ENCODE measurements at places on chromosomes 7 and 10. TPM values are rescaled to one million over a fixed set of nuclear protein-coding genes. Genes with fewer than 3 reads are reported as not detected.
A peak's percentile ranks its signal among the peaks of the same experiment; 100 is the strongest.

The NPSR1 gene
- not detected for polyA plus RNA-seq

The MAP3K8 gene
- 6.3 TPM for polyA plus RNA-seq

GRCh38 chr10:3852147-3852904 lies 67.3 kb upstream of the KLF6 start:
- DNase-seq, result peak; percentile 67

DNA sequence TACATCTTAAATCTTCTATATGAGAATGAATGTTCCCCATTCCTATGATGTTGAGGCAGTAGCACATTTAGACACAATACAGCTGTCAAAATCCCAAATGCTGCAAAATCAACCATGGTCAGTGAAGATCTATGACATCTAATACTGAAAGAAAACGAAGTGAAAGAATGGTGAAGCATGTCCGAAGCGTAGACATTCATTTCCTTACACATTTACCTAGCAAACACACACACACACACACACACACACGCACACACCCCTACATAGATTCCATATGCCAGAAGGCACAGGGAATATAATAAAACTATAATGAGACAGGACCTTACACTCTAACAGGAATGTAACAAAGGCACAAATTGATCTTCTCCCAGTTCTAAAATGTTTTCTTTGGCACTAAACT lies 32.5 kb downstream of the CCDC6 start:
- no peak for DNase-seq

GRCh38 chr7:71135663-71136062 lies 3.7 kb downstream of the GALNT17 start:
- DNase-seq, result no peak

DNA sequence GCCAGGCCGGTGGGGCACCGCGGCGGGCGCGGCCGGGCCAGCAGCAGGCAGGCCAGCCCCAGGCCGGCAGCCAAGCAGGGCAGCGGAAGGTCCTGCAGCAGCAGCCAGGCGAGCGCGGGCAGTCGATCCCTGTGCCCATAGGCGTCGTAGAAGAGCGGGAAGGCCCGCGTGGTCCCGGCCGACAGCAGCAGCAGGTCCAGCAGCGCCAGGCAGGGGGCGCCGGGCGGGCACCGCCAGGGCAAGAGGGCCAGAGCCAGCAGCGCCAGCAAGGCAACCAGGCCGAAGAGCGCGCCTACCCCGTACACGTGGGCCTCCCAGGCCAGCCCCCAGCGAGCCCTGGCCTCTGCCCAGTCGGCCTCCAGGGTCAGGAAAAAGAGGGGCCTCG lies 8.4 kb upstream of the RBM28 start:
- DNase-seq, result peak; percentile 61

GRCh38 chr10:31612082-31612481 lies 293.1 kb downstream of the ZEB1 start:
- no peak for DNase-seq

- no peak for DNase-seq
Measured at GRCh38 chr7:94325122-94325475, 69.6 kb upstream of the COL1A2 start.

The DDC gene
- polyA plus RNA-seq, result 64.9 TPM

GRCh38 chr7:149772956-149773434 lies 393 bp downstream of the ZNF467 start:
- DNase-seq, result no peak

The LBX1 gene
- polyA plus RNA-seq, result not detected

The CCL24 gene
- not detected for polyA plus RNA-seq

- peak; percentile 59 for DNase-seq
Measured at GRCh38 chr10:93991596-93992284, 2.0 kb upstream of the PLCE1 start.

The LARP4B gene
- polyA plus RNA-seq, result 56.3 TPM

- no peak for DNase-seq
Measured at GRCh38 chr10:113292086-113292485, 260.8 kb upstream of the HABP2 start.

DNA sequence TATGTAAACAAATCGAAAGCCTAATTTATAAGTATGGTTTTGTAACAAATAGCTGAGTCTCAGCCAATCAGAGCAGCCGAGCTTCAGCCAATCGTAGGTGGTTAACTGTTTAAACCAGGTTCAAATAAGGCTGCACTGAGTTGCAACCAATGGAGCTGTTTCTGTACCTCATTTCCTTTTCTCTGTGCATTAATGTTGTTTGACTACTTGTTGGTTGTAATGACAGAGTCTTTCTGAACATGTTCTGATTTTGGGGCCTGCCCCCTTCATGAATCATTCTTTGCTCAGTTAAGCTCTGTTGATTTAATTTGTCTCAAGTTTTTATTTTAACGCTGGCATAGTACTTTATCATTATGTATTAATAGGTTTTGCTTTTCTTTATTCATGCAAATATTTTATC lies 14.6 kb downstream of the OTUD1 start:
- no peak for DNase-seq

The LGI1 gene
- 3.8 TPM for polyA plus RNA-seq

GRCh38 chr10:48249763-48250351 lies 24.6 kb downstream of the FRMPD2 start:
- no peak for DNase-seq

The PDE6C gene
- 1.7 TPM for polyA plus RNA-seq

- DNase-seq, result no peak
Measured at GRCh38 chr7:111784296-111784695, 222.0 kb upstream of the IMMP2L start.

The FAM13C gene
- polyA plus RNA-seq, result 8.7 TPM

DNA sequence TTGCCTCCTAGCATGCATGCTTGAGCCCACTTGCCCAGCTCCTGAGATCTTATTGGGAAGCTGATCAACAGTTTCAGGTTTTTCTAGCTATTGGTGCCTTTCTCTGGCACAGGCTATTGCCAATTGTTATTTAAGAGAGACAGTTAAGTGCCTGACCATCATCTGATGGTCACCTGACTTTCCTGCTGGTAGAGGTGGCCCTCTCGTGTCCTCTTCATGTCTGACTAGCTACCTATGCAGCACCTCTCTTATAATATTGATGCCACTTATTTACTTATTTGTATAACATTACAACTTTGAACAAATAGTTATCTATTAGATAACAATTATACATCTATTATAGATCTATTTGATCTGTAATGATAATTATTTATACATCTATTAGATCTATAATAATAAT lies 205.9 kb upstream of the SEMA3D start:
- no peak for DNase-seq

DNA sequence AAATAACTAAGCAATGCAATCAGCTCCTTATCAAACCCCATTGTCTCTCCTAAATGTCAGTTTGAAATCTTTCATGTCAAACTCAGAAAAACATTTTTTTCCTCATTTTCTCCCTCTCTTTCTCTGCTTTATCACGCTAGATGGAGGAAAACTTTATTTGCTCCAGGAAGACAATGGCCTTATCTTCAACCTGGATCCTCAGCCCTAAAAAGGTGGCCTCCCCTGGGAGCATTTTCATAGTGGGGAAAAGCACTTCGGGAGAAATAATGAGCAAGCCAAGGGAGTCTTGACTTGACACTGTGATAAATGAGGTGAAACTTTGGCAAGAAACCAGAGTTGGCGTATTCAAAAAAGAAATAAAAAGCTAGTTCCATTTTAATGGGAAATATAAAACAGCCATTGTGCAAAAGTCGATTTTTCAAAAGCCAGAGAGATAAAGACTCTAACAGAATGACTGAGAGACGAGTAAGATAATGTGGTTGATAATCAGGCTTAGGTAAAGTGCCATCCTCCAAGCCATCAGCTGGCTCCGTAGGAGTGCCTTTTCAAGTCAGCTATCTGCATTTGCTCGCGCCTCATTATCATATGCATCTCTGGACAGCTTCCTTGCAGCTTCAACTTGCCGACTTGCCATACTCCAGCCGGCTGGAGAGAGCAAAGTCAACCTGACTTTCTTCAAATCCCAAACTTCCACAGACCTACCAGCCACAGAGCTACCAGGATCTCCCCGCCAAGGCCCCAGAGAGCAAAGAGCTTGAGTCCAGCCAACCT lies 19.9 kb downstream of the HABP2 start:
- DNase-seq, result no peak

The CCDC201 gene
- not detected for polyA plus RNA-seq

DNA sequence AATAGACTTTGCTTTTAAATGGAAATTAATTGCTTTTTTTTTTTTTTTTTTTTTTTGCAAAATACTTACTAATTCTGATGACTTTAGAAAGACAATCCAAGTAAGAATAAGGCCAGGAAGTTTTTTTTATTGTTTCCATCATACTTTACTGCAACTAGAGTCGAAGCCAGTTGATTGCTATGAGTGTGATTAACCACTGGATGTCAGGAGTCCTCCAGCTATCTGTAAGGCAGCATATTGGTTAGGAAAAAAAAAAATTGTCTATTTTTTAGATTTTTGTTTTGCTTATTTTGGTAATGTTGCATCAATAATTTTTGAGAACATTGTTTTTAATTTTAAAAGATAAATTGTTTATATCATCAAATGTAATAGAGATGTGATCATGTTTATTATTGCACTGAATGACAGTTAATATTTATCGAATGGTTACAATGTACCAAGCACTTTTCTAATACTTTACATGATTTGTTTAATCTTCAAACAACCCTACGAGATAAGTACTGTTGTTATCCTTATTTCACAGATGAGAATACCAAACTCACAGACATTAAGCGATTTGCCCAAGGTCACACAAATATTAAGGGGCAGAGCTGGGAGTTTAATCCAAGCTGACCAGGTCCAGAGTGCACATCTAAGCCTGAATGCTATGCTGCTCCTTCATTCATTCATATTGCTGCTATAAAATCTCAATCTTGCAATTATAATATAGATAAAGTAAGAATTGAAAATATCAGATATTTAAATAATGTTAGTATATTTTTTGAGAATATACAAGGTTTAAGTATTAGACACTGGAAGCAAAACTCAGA lies 19.9 kb upstream of the LMOD2 start:
- DNase-seq, result no peak

DNA sequence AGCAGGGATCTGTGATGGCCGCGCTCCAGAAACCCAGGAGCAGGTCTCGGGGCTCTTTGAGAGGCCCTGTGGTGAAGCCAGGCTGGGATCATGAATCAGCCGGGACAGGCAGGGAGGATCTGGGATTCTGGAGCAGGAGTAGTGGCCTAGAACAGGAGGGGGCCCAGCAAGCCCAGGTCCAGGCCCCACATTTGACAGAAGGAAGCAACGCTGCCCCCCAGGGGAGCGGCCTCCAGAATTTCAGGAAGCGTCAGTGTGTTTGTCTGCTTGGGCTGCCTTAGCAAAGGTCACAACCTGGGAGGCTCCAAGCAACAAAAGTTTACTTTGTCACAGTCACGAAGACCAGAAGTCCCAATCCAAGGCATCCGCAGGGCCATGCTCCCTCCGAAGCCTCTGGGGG lies 36.8 kb downstream of the CLRN3 start:
- no peak for DNase-seq

- DNase-seq, result no peak
Measured at GRCh38 chr7:72446131-72446530, 34.0 kb upstream of the CALN1 start.

DNA sequence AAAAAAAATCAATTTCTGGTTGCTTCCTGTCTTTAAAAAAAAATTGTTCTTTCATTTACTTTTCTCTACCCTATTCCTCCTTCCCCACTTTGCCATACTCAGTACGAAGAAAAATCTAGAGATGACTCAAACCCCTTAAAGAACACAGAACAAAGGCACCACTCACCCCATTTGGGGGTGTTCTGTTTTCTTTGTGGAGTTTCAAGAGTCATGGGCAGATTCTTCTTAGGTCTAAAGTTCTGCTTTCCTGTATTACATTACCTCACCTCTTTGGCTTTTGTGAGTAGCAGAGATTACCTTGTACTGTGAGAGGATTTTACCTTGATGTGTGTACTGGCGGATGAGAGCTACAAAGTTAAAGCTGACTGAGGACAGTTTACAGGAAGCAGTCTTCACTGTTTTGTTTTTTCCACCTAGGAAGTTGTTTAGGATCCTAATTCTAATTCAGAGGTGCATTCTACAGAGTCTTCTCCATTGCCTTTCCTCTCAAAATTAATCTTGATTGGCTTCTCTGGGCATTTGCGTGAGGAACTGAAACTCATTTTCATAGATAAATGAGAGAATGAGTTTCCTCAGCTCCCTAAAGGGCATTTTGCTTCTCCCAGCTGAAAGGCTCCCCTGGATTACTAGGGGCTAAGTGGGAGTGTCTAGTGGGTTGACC lies 20.7 kb downstream of the AVL9 start:
- DNase-seq, result no peak

GRCh38 chr10:117334926-117335325 lies 40.3 kb downstream of the PDZD8 start:
- DNase-seq, result no peak

DNA sequence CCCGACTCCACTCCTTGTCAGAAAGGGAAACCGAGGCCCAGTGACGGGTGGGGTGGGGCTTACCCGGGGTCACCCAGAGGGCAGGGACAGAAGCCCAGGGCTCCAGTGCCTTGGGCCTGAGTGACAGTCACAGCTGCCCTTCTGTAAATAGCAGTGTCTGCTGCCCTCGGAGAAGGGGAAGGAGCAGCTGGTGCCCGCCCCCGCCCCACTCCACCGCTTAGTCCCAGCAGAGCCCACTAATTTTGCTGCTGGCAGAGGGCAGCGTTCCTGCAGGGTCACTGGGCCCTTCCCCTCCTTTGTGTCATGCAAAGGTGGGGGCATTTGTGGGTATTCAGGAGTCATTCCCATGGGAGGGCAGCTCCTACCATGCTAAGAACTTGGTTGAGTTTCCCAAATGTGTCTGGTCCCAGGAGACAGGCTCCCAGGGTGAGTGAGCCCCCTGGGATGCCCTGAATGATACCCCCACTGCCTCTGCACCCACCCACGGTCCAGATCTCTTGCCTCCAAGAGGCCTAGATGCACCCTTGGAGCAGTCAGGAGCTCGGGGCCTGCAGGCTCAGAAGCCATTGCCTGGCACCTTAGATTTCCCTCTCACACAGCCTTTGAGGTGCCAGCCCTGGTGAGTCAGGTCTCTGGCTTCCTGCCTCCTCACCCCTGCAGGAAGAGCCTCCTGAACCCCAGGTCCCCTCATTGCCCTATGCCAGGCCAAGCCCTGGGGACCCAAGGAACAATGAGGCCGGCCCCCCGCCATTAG lies 17.2 kb downstream of the SH2B2 start:
- DNase-seq, result no peak

DNA sequence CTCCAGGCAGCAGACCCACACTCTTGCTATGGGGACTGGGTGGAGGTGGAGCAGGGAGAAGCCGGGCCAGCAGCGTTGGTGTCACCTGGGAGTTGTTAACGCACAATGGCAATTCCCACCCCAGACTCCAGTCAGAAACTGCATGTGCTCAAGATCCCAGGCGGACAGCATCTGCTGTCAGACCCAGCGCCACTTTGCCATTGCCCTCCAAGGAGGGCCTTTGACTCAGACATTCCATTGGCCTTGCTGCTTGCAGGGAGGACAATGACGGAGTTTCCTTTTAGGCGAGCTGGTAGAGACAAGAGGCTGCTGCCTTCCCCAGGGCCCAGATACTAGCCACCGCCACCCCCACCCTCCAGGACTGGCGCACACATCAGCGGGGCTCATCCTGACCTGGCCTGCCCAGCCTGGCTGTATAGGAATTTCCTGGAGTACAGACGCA lies 34.5 kb downstream of the ZNF775 start:
- no peak for DNase-seq

GRCh38 chr10:110511734-110512449 lies 14.2 kb downstream of the DUSP5 start:
- DNase-seq, result no peak
